ENCODE measurements at places on chromosomes 11 and 22.

- no peak for DNase-seq
These were observed 106.2 kb downstream of the RASSF10 start for GRCh38 chr11:13115380-13115675.

GRCh38 chr11:11582011-11582701, 39.6 kb downstream of the GALNT18 start:
- DNase-seq, result peak; percentile 24

- DNase-seq, result no peak
These were observed 37.6 kb upstream of the BIRC3 start for GRCh38 chr11:102279641-102280170.

GRCh38 chr11:22454461-22455090, 116.4 kb downstream of the SLC17A6 start:
- DNase-seq, result no peak

DNA sequence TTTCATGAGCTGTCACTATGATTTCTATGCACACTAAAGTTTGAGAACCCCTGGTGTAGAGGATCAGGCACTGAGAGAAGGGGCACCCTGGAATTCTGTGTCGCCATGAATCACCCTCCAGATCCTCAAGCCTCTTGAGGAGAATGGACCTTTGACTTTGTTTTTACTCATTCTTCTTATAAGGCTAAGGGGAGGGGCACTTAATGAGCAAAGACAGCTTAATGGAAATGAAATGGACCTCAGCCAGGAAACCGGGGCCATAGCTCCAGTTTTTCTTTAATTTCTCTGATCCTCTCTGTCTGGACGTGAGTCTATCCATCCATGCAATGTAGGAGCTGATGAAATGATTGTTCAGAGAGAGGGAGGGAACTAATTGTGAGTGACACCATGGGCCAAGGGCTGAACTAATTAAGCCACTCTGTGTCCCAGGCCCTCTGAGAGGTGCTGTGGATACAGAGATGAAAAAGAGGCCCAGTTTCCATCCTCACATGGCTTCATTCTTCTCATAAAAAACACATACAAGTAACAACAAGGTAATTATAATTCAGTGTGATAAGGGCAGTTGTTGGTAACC, 32.8 kb downstream of the OR2AT4 start:
- no peak for DNase-seq

- no peak for DNase-seq
These were observed 81.1 kb downstream of the BMAL1 start for GRCh38 chr11:13358596-13359270.

GRCh38 chr11:7490054-7490453, 4.7 kb downstream of the OLFML1 start:
- DNase-seq, result no peak

- no peak for DNase-seq
These were observed 39.1 kb upstream of the POU2AF2 start for GRCh38 chr11:111206472-111206871.

- DNase-seq, result no peak
These were observed 21.6 kb downstream of the PDGFB start for GRCh38 chr22:39223091-39223710.

GRCh38 chr22:33806191-33806590, 114.1 kb downstream of the LARGE1 start:
- no peak for DNase-seq

DNA sequence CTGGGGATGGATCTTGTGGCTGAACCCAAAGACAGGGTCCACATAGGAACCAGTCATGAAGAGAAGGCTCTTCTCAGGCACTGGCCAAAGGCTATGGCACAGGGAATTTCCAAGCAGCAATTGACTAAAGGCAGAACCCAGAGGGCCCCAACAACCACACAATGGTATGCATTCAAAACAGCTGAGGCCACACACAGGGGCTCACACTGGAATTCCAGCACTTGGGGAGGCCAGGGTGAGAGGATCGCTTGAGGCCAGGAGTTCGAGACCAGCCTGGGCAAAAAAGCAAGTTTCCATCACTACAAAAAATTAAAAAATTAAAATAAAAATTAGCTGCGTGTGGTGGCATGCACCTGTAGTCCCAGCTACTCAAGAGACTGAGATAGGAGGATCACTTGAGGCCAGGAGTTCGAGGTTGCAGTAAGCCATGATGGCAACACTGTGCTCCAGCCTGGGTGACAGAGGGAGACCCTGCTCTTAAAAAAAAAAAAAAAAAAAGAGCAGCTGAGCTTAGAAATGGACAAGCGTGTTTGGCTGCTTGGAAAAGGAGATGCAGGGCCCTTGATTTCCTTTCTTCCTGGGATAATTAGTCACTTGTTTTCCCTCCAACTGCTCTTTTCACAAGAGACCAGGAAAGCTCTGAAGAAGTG, 44.6 kb downstream of the MYH9 start:
- no peak for DNase-seq

DNA sequence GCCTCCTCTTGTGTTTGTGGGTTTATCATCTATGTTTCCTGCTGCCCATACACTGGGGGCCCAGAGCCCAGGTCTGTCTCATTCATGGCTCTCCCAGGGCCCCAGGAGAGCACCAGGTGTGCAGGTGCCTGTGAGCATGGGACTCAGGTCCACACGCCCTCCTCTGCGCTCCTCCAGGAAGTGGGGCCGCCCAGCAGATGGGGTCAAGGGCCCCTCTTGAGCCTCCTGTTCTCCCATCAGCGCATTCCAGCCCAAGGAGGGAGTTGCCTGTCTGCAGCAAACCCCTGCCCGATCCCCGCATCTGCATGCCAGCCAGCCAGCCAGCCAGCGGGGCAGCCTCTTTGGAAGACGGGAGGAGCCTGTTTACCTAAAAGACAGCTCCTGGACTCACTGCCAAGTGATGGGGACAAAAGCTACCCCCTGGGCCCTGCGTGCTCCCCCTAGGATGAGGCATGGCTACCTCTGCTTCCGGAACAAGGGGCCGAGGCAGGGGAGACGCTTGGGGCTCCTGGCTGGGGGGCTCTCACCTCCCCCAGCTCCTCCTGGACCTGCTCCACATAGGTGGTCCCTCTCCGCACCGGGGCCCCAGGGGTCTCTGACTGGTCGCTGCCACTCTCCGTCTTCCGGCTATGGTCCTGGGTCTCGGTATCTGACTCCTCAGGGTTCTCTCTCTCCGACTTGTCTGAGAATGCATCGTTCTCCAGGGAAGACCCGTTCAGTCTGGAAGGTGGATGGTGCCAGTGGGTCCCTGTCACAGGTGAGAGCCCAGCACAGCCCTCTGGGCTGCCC, 49.7 kb upstream of the CARS1 start:
- DNase-seq, result no peak

DNA sequence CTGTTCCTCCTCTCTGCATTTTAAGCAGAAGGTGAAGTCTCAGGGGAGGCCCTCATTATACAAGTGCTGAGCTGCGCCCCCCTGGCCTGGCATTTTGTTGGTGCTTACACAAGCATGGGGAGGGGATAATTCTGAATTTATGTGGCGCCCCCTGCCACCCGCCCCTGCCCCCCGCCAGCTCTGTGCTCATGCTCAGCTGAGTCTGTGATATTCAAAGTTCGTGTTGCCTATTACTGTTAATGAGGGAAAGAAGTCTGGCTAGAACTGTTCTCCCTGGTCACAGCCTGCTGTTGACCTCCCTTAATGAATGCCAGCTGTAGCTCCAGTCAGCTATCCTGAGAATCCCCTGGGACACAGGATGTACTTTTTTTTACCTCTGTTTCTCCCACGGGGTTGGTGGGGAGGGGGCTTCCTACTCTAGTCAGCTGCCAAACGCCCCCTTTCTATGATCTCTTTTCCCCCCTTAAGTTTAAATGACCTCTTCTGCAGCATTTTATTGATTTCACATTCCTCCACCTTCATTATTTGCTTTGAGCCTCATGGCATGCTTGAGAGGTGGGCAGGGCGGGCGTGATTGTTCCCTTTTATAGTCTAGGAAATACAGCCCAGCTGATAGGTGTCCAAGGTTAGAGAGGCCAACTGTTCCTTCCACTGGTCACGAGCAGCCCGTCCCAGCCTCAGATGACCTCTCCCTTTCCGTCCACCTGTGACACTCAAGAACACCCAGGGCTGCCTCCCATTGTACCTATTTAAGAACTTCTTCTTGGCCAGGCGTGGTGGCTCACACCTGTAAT, 12.2 kb downstream of the USP2 start:
- no peak for DNase-seq

DNA sequence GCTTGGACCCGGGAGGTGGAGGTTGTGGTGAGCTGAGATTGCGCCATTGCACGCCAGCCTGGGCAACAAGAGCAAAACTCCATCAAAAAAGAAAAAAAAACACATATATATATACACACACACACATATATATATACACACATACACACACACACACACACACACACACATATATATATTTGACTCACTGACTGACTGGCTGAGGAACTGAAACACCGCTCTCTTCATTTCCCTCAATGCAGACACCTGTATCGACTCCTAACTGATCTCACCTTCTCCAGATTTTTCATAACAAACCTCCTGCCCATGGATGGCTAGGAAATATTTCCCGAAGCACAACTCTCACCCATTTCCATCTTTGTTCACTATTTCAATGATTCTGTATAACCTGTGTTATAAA, 140.7 kb upstream of the ANO3 start:
- no peak for DNase-seq

DNA sequence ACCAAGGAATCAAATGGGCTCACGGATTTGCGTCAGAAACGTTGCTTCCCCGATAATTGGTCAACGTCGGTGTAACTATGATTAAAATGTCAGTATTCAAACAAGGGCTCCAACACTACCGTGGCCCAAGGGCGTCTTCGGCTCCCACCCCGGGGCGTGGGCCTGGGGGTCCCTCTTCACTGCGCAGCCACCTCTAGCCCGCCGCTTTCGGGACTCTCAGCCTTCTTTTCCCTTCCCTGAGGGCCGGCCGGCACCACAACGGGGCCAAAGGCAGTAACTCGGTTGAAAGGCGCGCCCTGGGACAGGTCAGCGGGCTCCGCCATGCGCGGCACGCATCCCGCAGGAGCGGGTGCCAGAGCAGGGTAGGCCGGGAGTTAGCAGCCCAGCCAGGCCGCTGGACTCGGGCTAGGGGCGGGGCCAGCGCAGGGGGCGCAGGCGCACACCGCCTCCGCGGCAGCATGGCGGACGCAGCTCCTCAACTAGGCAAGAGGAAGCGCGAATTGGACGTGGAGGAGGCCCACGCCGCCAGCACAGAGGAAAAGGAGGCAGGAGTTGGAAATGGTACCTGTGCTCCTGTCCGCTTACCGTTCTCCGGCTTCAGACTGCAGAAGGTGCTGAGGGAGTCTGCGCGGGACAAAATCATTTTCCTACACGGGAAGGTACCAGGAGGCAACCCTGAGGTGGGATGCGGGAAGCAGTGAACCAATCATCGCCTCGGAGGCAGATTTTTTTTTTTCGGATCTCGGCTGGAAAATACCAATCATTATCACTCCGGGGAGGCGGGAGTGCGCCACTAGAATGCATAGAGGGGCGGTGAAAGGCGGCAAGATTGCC, at the start of gene DCPS:
DCPS (plus strand) TSS at position 438 of the 834 bp plus-strand sequence; CDS start at position 459, 21 bp downstream.
- DNase-seq, result peak; percentile 89

DNA sequence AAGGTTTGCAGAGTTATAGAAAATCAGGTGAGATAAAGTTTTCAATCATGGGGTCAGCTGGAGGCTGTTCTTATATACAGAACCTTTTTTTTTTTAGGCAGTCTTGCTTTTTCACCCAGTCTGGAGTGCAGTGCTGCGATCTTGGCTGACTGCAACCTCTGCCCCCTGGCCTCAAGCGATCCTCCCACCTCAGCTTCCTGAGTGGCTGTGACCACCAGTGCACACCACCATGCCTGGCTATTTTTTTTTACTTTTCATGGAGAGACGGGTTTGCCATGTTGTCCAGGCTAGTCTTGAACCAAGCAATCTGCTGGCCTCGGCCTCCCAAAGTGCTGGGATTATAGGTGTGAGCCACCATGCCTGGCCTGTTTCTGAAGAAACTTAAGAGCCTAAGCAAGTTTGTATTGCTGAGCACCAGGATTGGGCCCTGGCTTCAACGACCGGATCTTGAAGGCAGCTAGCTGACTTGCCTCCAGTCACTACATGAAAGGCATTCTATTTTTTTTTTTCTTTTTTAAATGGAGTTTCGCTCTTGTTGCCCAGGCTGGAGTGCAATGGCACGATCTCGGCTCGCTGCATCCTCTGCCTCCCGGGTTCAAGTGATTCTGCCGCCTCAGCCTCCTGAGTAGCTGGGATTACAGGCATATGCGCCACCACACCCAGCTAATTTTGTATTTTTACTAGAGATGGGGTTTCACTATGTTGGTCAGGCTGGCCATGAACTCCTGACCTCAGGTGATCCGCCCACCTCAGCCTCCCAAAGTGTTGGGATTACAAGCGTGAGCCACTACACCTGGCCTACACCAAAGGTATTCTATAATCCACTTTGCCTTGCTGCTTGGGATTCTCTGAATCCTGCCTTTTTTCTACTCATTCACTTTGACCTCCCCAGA, 7.6 kb downstream of the XBP1 start:
- no peak for DNase-seq

DNA sequence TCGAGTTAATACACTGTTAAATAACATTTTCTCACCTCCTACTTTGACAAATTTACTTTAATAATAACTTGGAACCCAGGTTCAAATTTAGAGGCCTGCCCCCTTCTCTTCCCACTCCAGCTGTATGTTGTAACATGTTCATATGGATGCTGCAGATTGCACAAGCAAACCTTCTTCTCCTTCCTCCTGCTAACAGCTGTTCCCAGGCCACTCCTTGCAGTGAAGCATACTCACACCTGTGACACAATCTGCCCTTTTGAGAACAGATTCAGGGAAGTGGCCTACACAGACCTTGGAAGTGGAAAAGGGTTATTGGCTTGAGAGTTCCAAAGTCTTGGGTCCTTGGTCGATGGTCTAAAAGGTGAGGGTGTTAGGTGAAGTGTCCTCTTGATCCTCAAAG, 131.9 kb downstream of the TEAD1 start:
- DNase-seq, result no peak

DNA sequence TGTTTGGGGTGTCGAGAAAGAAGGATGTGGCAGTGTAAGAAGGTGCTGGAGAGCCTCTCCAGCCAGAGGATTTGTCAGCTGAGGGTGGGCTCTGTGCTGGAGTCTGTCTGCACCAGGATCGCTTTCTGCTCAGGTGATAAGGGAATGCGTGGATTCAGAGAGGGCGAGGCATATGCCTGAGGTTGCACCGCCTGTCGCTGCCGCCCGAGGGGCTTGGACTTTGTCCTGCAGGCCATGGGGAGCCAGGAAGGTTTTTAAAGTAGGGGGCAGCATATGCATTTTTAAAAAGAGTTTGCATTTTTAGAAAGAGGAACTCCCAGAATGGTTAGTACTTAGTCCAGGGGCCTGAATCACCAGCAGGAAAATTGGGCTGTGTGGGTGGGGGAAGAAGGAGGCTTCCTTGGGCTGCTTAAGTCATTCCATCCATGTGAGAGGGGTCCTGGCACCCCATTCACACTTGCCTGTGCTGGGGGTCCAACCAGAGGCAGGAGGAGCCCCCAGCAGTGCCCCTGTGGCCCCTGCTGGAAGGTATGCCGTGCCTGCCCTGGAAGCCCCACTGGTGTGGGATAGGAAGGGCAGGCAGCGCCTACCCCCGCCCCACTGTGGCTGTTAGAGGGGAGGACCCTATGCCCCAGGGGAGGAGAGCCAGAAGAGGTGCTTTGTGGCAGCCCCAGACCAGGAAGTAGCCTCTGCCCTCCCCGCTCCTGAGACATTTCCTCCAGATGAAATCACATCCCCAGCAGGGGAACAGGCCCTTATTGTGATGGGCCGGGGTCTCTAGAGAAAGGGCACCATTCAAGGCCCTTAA, 35.8 kb upstream of the MYRF start:
- no peak for DNase-seq

GRCh38 chr11:107457205-107457557, 444 bp downstream of the CWF19L2 start:
- DNase-seq, result peak; percentile 74

GRCh38 chr22:31730344-31730711, 19.6 kb downstream of the PRR14L start:
- no peak for DNase-seq

Data from hypothalamus (tissue), 51 donors.